Stimulated activated CD4-positive, alpha-beta T cell treated with anti-CD3 and anti-CD28 coated beads, Interleukin-15, amount 100 ng/mL, for 1 hour (primary cell): ENCODE measurements at places on chromosomes 7 and 10.

GRCh38 chr7:139667377-139667776 lies 110.4 kb downstream of the HIPK2 start:
- no peak for DNase-seq

DNA sequence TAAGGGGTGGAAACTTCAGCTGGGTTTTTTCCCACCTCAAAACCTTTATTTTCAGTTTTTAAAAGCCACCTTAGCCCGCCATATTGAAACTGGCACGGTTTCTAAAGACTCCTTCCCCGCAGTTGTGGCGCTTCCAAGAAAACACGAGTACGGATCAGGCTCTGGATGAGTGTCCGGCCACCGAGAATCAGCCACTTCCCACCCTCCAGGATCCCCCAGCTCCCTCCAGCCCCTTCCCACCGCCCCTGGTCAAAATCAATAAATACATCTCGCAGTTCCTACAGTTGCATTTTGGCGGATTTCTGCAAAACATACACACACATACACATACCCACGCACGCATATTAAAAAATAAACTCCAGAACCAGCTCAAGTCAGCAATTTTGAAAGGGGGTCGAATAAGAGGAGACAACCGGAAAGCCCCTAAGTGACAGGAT lies 1.1 kb downstream of the SFMBT2 start:
- DNase-seq = no peak

GRCh38 chr10:60646966-60647796 lies 131.1 kb upstream of the CDK1 start:
- DNase-seq = no peak

DNA sequence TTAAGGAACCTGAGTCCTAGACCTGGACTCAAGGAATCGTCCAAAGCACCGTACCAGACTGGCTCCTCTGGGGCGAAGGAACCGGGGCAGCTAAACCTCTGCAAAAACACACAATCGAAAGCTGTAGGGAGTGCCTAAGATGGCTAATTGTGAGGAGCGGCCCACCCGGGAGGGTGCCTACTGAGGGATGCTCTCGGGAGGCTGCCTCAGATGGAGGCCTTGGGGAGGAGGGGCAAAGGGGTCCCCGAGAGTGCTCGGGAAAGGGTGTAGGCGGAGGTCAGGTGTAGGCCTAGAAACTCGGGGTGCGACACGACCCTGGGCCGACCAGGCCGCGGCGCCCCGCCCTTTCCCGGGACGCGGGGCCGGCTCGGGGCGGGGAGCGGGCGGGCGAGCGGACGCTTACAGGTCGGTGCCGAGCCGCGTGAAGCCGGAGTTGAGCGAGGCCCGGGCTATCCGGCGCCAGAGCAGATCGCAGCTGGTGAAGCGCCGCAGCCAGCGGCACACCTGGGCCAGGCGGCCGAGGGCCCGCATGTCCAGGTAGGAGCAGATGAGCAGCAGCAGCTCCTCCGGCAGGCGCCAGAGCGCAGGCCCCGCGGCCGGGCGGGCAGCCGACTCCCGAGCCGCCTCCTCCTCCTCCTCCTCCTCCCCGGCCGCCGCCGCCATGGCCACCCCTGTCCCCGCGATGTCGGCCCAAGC lies 844 bp downstream of the FBXW4 start:
- DNase-seq = peak; percentile 54

GRCh38 chr10:45422207-45422865 lies 48.3 kb downstream of the ALOX5 start:
- DNase-seq = no peak

DNA sequence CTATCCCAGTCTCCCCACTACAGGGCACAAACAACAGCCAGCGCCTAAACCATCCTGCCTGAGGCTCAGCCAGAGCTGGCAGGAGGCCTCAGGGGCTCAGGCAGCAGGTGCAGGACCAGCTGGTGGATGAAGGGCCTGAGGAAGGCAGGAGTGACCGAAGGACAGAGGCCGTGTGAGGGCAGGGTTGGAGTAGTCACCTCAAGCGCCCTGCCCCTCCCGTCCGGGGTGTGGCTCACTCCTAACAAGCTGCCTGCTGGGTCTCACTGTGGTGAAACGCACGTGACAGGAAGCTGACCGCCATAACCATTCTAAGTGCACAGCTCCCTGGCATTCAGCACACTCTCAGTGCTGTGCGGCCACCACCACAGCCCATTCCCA lies 281.1 kb downstream of the ELFN1 start:
- no peak for DNase-seq
